ENCODE measurements at places on chromosomes 1 and 21. TPM values are rescaled to one million over a fixed set of nuclear protein-coding genes. Genes with fewer than 3 reads are reported as not detected.

DNA sequence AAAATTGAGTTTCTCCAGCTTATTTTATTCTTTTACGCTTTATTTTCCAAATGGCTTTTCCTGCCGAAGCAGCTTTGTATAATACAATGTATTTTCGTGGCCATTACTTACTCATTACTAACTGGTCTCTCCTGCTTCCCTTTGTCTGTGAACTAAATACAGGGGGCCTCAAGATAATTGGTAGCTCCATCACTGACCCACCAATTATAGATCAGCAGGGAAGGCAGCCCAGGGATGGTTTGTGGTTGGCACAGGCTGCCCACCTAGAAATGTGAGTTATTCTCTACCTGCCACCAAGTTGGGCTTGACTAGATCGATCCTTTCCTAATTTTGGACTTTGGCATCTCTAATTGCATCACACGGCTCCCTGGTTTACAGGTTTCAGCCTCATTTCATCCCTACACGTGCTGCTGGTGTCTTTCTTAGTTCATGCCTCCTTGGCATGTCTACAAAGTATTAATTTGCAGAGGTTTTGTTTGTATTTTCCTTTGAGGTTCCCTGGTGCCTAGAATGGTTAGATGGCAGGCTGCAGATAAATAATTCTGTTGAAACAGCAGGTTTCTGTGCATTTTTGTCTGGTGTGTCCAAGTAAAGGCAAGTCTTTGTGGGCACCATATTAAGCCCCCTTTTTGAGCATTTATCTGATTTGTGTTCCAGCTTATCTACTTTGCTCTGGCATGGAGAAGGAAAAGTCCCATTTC is 35.2 kb downstream of the PEX14 start:
- DNase-seq, result no peak

DNA sequence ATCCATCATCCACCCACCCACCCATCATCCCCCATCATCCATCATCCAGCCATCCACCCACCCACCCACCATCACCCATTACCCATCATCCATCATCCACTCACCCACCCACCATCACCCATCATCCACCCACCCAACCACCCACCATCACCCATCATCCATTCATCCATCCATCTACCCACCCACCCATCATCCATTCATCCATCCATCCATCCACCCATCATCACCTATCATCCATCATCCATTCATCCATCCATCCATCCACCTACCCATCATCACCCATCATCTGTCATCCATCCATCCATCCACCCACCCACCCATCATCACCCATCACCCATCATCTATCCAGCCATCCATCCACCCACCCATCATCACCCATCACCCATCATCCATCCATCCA is 81.5 kb downstream of the ADARB1 start:
- DNase-seq, result no peak

DNA sequence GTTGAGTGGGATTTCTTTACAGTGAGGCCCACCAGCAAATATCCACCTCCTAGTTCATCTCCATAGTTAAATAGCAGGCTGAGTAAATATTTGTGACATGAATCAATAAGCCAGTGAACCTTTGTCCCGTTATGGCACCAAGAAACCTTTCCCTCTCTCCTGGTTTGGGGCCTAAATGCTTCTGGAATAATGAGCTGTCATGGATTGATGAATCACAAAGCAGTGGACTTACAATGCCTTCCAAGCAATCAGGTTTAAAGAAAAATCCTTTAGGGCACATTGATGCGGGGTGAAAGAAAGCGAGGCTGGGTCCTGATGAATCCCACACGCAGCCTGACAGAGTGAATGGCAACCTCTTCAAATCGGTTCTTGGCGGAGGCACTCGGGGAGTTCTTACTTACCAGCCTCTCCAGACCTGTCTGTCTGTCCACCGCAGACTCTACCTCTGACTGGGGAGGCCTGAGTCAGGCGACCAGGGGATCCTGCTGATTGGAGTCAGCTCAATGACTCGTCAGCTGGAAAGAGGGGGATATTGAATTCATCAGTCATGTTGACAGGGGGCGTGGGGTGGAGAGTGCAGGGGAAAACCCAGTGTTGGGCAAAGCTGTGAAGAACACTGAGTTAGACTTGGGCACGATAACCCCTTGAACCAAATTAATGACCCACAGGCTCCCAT is 247.3 kb downstream of the PLPP3 start:
- DNase-seq, result no peak

DNA sequence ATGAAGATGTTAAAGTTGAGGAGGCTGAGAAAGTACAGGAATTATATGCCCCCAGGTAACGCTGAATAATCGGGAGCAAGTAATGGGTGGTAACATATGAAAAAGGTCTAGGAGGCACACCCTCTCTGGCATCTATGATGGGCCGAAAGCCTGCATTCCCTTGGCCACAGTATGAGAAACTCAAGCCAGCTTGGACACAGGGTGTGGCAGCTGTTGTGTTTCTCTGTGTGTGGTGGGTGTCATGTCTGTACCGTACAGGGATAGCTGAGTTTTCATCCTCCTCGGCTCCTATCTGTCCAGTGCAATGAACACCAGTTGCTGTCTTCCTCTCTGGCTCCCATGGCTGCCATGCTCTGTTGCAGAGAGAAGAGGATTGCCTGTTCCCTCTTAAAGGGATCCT is 32.9 kb downstream of the NBPF3 start:
- no peak for DNase-seq

DNA sequence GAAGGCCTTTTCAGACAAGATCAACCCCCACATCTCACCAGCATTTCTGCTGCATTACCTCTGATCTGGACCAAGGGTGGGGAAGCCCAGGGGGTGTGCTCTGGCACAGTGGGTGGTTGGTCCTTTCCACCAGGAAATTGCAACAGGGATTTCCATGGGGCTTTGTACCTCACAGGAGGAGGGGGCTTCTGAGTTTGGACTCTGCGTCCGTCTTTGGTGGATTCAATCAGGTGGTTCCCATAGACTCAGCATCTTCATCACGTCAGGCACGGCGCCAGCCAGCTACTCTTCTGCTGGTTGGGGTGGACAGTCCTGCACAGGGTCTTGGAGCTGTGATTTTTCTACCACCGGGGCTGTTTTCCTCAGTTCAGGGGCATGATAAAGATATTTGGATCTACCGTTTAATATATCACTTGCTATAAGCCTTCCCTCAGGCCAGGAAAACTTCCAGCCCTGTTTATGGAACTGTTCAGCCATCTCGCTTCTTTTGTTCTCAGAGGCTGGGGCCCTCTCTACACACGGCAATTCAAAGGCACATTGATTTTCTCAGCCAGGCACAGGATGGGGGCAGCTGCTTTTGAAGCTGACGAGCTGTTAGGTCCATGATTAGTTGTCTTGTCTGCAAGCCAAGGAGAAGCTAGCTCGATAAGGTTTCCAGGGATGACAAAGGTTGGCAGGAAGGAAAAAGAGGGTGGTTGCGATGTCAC is 467.3 kb downstream of the CAMTA1 start:
- DNase-seq, result no peak

The SELL gene
- not detected for total RNA-seq

The FBXO42 gene
- total RNA-seq, result 27.7 TPM

The POLR3GL gene
- total RNA-seq, result 13.2 TPM

The TMEM81 gene
- 9.3 TPM for total RNA-seq

Measured in glutamatergic neuron (in vitro differentiated cells).